ENCODE measurements at places on chromosomes 16 and 17.

DNA sequence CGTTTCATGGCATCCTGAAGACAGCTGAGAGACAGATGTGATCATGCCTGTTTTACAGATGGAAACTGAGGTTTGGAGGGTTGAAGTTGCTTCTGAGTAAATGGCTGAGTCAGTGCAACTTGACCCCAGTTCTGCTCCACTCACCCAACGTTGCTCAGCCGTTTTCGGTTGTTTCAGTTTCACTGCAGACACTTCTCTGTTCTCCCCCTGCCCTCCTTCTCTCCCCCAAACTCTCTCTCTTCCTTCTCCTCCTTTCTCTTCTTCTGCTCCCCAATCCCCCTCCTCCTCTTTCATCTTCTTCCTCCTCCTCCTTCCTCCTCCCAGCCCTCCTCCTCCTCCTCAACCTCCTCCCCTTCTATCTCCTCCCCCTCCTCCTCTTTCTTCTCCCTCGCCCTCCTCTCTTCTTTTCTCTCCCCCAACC is 9.4 kb upstream of the CEP20 start:
- DNase-seq: no peak

- no peak for DNase-seq
These were observed 574.6 kb upstream of the HSBP1 start for GRCh38 chr16:83233153-83233552.

DNA sequence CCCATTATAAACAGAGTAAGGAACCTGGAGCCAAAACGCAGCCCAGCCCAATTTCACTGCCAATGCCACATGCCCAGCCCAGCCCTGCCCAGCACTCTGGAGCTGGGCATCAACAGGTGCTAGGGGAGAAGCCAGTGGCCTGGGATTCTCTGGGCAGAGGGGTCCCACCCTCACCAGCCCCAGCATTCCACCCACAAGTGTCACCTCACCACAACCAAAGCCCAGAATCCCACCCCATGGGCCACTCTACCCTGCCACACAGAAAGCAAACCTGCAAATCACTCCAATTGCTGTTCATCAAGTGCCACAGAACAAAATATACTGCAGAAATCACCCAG is 102.5 kb upstream of the CDH5 start:
- DNase-seq: no peak

- DNase-seq: no peak
These were observed 178.2 kb downstream of the SALL1 start for GRCh38 chr16:50972876-50973275.

- no peak for DNase-seq
These were observed 4.1 kb upstream of the TBX2 start for GRCh38 chr17:61395409-61395982.

DNA sequence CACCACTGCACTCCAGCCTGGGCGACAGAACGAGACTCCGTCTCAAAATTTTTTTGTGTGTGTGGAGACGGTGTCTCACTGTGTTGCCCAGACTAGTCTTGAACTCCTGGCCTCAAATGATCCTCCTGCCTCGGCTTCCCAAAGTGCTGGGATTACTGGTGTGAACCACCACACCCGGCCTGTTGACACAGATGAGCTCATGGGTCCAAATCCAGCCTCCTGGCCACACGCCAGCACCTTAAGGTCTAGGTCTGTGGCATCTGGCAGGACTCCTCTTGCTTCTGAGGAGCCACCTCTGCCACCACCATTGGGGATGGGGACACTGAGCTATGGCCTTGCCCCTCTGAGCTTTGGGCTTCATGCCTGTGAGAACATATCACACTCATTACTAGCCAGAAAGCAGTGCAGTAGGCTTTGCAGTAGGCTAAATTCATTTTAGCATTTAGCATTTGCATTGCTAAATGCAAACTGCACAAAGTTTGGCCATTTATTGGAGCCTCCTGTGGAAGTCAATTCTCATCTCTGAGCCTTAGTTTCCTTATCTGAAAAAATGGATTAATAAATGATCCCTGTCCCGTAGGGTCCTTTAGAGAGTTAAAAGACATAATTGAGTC is 5.5 kb upstream of the CDIPT start:
- DNase-seq: no peak

GRCh38 chr16:89093602-89094251 is at the start of gene ACSF3:
TSS of gene ACSF3 (plus strand) at chr16:89093852. CDS start at chr16:89100682, 6,830 bp downstream.
- no peak for DNase-seq

DNA sequence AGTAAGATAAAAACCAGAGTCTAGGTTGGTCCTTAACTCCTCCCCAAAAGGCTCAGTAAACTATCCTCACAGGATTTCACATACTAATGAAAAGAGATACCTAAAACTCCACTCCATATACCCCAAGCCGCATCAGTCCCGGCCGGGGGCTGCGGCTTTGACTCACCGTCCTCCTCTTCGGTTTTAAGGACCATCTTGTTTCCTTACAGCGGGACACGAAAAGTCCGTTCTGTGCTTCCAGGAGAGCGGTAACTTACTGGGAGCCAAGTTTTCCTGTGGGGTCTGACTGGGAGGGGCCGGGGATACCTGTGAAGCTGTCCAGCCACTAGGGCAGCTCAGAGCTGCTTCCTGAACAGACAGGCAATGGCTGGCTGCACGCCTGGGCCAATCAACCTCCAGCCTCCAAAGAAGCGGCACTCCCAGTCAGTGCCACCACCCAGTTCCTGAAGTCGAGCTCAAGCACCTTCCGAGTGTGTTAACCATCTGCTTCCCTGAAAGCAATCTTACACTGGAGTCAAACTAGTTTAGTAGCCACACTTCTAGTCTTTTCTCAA is 45.5 kb downstream of the CYTH1 start:
- DNase-seq: peak; percentile 39

DNA sequence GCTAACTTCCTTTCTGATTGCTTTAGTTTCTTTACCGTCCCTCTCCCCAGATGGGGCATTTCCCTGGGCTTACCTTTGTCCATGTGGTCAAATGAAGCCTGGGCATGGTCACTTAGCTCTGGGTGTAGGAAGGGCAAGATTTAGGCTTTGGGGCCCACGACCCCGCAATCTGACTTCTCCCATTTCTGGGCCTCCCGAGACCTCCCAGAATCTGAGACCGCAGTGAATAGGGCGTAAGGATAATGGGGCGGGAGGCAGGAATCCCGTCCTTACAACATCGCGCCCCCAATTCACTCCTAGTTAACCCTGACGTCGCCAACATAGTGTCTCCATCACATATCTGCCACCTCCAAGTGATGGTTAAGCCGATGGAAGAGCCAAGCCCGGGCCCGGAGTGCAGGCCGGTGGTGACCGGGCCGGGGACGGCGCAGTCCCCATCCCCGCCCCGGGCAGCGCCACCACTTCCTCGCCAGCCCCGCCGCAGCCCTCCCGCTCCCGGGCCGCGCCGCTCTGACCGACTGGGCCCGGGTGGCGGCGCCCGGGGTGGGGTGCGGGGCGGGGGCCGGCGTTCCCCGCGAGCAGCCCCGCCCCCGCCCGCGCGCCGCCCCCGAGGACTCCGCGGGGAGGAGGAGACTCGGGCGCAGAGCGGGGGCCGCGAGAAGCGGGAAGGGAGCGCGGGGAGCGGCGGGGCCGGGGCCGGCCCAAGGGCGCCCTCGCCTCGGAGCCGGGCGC is at the start of gene RHBDL3:
Gene RHBDL3 (plus strand): TSS at position 641 of the 732 bp plus-strand sequence. CDS start 358 bp downstream, outside the sequence.
- peak; percentile 14 for DNase-seq

- no peak for DNase-seq
These were observed 55.5 kb downstream of the SEC14L1 start for GRCh38 chr17:77196251-77196650.

GRCh38 chr17:16962804-16963203 is 9.1 kb downstream of the TNFRSF13B start:
- DNase-seq: no peak

DNA sequence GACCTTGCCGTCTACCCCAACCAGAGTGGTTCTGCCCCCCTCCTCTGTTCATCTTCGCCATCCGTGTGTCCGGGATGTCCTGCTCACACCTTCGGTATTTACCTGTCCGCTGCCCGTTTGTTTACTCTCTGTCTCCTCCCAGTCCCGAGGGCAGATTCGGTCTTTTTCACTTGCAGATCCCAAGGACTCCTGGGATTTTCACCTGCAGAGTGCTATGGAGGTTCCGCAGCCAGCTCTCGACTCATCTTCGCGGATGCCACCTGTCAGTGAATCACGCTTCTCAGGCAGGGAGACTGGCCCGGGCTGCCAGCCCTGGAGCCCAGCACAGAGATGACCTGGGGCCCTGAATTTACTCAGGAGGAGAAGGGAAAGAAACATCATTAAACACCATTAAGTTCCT is 8.1 kb downstream of the CRISPLD2 start:
- no peak for DNase-seq

- peak; percentile 27 for DNase-seq
These were observed 279.6 kb downstream of the SNX29 start for GRCh38 chr16:12255919-12256665.

DNA sequence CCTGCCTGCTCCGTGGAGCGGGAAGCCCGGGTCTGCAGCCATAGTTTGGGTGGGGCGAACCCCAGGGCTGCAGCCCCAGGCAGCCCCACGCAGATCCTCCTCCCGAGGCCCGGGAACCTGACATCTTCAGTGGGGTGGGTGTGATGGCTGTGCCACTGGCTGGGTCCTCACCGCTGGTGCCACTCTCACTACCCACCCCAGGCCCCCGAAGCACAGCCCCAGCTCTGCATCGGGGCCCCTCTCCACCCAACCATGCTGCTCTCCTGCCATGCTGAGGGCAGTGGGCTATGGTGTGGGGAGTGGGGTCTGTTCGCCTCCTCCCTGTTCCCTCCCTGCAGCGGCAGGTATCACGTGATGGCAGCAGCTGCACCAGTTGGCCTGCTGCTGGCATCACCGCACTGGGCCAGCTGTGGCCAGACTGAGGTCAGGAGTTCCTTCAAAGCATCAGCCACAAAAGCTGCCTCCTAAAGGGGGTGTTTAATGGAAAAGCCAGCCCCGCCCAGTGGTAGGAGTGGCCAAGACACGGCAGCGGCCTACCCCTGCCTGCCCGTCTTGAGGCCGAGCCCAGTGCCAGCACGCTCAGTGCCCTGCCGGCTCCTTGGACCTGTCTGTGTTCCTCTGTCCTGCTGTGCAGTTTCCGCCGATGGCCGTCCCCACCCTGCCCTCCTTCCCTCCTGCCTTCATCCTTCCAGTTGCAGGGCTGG is 10.8 kb downstream of the KCTD5 start:
- DNase-seq: no peak

- no peak for DNase-seq
These were observed 69.1 kb upstream of the PMFBP1 start for GRCh38 chr16:72241008-72241407.

- DNase-seq: peak; percentile 29
These were observed 46.2 kb upstream of the NOL11 start for GRCh38 chr17:67671493-67671892.

DNA sequence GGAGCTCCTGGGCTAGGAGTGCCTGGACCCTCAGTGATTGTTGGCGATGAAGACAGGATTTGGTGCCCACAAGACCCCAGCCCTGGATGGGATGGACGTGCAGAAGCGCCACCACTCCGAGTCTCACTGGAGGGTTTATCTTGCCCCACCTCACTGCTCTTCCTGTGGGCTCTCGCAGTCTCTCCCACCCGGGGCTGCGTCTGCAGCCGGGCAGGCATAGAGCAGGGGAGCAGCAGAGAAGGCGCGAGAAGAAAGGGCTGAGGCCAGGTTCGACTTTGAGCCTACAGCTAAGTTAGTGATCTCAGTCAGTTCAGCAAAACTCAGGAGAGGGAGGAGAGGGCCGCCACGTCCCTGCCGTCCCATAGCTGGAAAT is 6.6 kb downstream of the UBE2I start:
- DNase-seq: no peak

- no peak for DNase-seq
These were observed 56.9 kb upstream of the LGALS9 start for GRCh38 chr17:27573971-27574525.

DNA sequence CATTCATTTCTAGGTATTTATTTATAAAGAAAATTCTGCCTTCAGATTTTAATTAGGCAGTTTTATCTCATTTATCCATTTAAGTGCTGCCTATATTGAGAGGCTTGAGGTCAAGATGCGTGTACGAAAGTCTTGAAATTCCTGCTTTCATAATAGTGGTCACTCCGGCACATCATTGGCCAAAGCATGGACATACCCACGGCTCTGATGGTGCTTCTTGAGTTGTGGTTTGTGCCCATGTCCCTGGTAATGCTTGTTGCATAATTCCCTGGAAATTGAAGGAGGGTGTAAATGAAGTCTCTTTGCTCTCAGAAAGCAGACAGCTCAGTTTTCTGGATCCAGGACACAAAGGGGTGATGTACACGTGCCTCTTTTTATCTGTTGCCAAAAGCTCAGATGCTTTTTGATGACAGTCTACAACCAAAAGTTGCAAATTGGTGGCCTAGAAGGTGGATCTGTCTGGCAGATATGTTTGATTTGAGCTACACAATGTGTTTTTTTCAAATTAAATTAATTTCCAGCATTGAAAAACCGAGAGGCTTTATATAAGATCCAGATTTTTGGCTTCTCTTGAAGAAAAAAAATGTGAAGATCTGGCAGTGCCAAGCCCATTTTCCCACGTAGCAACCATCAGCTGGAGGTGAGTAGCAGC is 94.4 kb downstream of the SHISA9 start:
- no peak for DNase-seq

DNA sequence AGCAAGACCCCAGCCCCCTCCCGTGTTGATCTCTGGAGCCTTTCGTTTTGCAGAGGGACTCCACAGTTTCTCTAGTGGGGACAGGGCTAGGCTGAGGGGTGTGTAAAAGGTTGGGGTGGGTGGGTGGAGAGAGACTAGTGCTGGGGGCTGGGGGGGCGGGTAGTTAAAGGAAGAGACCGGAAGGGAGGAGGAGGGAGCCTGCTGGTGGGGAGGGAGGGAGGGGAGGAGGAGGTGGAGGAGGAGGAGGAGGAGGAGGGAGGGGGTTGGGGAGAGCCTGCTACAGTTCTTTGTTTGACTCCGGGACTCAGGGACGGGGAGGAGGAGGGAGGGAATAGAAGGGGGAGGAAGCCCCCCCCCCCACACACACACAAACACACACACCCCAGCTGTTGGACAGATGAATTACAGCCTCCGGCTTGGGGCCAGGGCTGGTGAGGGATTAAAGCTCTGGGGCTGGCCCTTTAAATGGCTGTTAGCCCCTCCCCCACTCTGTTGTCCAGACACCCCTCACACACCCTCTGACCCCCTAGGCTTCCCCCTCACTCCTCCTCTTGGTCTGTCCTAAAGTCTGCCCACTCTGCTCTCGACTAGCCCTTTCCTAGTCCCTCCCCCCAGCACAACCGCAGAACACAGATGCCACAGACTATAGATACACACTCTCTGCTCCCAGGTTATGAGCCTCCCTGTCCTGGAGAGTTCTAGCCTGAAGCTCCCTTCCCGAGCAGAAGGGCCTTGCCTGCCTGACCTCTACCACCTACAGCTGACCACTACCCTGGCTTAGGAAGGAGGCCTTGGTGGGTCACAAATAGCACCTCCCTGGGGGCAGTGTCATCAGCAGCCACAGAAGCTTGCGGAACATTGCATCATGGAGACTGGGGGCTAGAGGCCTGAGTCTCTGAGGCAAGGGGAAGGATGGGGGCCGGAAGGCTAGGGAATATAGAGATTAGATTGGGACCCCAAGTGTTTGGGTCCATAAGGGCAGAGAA is 4.4 kb downstream of the KDM6B start:
- DNase-seq: peak; percentile 58

DNA sequence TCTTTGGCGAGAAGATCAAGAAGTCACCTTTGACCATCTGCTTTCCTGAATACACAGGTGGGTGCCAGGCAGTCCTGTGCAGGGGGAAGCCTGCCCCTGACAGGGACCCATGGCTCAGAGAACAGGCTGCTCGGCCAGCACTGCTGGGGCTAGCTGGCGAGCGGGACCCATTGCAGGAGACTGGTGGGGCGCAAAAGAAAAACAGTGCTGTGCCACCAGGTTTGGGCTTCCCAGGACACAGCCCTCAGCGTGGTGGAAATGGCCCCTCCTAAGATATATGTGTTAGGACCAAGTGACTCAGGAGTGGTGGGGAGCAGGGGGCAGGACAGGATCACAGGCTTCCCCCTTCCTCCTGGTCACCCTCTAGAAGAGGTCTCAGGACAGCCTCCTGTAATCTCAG is 73.9 kb downstream of the AMFR start:
- no peak for DNase-seq
